Cortex of kidney (tissue), 1 donor: ENCODE measurements at places on chromosomes 7 and 10.

- DNase-seq: no peak
Observed at GRCh38 chr7:92612501-92612900, 22.3 kb upstream of the FAM133B start.

GRCh38 chr7:82244947-82245517, 198.5 kb downstream of the CACNA2D1 start:
- no peak for DNase-seq

GRCh38 chr10:12873172-12873571, 128.3 kb downstream of the CCDC3 start:
- DNase-seq: no peak

DNA sequence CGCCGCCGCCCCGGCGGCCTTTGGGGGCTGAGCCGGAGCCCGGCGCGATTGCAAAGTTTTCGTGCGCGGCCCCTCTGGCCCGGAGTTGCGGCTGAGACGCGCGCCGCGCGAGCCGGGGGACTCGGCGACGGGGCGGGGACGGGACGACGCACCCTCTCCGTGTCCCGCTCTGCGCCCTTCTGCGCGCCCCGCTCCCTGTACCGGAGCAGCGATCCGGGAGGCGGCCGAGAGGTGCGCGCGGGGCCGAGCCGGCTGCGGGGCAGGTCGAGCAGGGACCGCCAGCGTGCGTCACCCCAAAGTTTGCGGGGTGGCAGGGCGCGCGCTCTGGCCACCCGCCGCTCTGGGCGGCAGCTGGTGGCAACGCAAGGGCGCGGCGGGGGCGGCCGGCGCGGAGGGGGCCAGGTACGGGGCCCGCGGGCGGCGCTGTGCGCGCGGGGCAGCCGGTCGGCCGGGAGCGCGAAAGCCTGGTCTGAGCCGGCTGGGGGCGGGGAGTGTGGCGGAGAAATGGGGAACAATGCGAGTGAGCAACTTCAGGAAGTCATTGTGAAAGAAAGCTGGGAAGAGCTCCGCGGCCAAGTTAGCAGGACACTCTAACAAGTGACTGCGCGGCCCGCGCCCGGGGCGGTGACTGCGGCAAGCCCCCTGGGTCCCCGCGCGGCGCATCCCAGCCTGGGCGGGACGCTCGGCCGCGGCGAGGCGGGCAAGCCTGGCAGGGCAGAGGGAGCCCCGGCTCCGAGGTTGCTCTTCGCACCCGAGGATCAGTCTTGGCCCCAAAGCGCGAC, at the start of gene IKZF1:
Gene IKZF1 (plus strand): TSS at position 588 of the 782 bp plus-strand sequence. CDS start 14,346 bp downstream, outside the sequence.
- no peak for DNase-seq

GRCh38 chr7:140521421-140521820, 42.1 kb upstream of the MKRN1 start:
- no peak for DNase-seq

GRCh38 chr10:74977913-74978847, 133.3 kb upstream of the SAMD8 start:
- no peak for DNase-seq

DNA sequence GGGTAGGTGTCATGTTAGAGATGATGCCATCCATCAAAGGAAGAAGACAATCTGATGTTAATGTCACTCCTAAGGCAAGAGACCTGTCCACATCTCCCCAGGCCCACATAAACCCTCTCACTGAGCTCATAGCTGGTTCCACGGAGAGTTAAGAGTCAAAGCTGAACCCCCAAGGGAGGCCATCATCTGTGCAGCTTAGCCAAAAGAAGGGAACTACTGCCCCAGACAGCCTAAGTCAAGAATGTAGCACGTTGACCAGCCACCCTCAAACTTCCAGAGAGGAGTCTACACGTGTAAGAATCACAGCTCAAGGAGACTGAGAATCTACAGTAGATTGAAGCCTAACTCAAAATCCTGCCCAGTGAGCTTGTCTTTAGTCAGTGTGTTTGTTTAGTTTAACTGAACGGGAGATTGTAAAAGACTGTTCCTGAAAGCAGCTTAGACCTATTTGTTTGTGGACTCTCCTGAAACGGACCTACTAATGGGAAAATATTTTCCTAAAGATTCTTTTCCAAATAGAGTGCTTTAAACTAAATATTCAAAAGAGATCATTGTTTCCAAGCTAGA, 192.7 kb upstream of the NFE2L3 start:
- DNase-seq: no peak

- DNase-seq: no peak
Observed at GRCh38 chr10:48804740-48805182, 120.1 kb downstream of the WDFY4 start.

DNA sequence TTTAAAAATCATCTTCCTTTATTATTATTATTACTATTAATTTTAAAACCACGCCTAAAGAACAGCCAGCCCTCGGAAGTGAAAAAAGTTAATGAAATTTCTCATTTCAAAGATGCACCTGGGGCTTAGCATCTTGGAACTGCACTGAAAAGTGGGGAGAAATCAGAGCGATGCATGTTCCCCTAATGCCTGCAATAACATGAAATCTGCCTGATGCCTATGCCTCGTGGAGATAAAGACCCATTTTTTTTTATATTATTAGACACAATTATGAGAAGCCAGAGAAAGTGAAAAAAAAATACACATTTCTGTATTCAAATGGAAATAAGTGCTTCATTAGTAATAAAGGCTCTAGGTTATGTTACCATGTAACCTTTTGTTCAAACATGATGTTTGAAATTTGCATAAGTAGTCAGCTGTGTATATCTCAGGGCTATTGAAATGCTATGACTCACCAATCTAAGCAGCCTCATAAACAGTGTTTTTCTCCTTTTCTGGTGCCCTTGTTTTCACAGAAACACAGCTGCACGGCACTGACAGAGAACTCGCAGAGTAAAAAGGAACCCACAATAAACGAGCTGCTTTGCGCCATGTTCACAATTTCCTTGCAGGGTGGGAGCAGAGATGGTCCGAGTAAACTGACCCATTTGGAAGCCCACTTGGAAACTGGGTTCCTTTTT, 175.8 kb upstream of the PRKCQ start:
- no peak for DNase-seq

DNA sequence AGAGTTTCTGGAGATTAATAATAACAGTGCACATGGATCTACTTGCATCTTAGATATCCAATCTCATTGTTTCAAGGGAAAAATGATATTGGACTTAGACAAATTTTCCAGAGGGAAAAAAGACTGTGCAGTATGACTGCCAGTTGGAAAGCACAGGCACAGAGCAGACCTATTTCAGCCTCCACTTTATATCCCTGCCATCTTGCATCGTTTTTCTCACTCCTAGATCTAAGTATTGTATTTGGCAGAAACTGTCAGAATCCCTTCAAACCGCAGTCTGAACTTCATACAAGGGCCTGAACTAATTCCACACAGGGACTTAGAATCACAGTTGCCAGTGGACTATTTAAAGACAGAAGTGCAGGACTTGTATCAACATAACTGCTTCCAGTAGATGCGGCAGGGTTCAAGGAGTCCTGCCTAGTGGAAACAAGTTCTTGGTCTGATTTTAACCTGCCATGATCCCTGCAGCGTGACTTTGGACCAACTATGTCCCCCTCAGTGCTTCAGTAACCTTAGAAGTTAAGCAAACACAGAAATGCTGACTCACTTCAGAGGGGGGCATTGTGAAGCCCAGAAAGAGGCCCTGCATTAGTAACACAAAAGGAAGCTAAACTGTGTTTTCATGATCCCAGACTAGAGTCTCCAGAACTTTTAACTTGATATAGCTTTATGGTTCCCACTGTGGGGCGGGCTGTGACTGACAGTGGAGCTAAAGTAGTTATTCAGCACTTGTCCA, 95.7 kb upstream of the PALS2 start:
- no peak for DNase-seq

DNA sequence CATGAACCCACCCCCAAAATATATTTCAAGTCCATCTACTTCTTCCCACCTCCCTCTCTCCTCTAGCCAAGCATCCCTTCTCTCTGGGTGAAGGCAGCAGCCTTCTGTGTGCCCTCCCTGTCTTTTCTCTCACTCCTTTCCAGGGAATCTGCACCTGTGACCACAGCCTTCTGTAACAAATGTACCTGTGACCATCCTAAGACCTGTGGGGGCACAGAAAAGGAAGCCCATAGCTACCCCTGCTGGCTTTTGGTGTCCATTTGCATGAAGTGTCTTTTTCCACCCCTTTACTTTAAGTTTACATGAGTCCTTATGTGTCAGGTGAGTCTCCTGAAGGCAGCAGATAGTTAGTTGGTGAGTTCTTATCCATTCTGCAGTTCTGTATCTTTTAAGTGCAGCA, 2.0 kb upstream of the TBXAS1 start:
- no peak for DNase-seq

DNA sequence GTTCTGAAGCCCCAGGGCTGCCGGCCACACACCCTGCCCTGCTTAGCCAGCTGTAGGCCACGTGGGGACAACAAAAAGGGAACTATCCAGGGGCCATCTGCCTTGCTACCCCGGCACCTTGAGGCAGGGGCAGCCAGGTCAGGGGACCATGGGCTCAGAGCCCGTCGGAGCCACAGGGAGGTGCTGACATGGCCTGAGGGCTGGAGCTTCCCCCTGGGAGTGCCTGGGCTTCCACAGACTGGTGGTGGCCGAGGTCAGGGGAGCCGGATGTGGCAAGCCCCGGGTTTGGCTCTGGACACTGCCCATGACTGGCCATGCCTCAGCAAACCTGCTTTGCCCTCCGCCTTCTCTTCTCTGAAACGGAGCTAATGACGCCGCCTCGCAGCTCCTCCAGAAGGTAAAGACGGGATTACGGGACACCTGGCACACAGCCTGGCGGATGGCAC, 178.5 kb downstream of the EBF3 start:
- DNase-seq: no peak

GRCh38 chr10:78745441-78745840, 323.3 kb upstream of the ZMIZ1 start:
- DNase-seq: no peak

- DNase-seq: no peak
Observed at GRCh38 chr7:37054624-37055241, 330.4 kb upstream of the AOAH start.

GRCh38 chr10:86757113-86757972, 924 bp downstream of the BMPR1A start:
- no peak for DNase-seq

DNA sequence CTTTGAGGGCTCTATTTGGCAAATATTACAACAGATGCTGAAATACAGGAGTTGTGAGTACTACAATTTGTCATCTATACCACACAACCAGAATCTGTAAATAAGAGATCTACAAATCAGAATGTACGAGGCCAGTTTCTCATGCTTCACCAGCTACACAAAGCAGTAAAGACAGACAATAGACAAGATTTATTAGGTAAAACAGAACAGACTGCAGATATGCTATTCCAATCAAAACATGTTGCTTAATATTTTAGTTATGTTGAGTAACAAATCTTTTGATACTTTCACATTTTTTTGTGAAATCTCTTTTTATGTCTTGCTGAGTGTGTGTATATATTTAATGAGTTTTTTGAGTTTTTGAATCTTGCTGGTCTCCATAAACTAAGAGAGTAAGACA, 109.1 kb downstream of the CHCHD3 start:
- no peak for DNase-seq

DNA sequence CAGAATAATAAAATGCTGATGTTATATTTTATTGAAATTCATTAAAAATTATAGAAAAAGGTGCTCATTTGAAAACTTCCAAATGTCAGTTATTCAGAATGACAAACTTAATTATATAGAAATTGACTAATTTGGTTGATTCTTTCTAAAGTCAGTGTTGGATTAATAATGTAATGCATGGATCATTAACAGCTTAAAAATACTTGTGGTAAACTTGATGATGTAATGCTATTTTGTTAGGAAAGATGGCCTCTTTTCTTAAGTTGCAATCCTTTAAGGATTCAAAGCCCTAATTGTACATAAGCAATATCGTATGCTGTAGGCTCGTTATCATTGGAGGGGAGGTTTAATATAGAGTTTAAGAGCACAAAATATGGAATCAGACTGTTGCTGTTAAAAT, 141.2 kb downstream of the ZEB1 start:
- no peak for DNase-seq

DNA sequence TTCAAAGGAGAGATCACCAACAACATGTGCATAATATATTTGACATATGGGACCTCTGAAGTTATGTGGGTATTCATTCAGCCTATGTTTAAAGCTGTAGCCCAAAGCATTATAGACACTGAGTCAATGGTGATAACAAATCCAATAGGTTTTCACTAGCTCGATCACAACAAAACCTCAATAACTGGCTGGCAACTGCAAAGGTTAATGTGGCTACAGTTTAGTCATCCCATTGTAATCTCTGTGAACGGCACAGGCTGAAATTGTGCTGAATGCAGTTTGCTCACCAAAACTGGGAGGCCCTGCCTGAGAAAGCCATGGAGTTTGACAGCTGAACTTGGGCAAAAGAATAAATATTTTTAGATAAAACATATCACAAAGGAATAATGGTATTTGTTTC, 152.4 kb upstream of the ADO start:
- DNase-seq: no peak

GRCh38 chr7:106623853-106624252, 37.1 kb downstream of the CCDC71L start:
- DNase-seq: no peak

GRCh38 chr7:233249-234035, 41.1 kb downstream of the FAM20C start:
- DNase-seq: no peak
